Renal cortex interstitium (tissue), 15 donors: ENCODE measurements at places on chromosomes 12 and 14. TPM values are rescaled to one million over a fixed set of nuclear protein-coding genes. Genes with fewer than 3 reads are reported as not detected.

The C1R gene
- polyA plus RNA-seq, result 43.6 TPM

The POTEG gene
- polyA plus RNA-seq, result not detected

DNA sequence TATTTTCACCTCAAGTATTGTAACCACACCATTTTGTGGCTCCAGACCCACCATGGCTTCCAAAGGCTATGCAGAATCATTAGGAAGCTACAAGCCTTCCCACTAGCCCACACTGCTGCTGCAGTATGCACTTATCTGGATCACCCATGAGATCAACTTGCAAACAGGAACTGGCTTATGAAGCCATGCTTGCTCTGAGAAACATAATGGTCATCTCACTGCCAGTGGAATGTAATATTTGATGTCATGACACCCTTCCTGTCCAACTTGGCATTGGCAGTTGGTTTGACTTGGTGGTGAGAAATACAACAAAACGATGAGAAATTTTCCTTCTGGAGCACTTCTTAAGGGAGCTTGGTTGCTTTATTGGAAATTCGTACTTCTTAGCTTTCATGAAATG, 69.3 kb upstream of the FRMD6 start:
- no peak for DNase-seq

DNA sequence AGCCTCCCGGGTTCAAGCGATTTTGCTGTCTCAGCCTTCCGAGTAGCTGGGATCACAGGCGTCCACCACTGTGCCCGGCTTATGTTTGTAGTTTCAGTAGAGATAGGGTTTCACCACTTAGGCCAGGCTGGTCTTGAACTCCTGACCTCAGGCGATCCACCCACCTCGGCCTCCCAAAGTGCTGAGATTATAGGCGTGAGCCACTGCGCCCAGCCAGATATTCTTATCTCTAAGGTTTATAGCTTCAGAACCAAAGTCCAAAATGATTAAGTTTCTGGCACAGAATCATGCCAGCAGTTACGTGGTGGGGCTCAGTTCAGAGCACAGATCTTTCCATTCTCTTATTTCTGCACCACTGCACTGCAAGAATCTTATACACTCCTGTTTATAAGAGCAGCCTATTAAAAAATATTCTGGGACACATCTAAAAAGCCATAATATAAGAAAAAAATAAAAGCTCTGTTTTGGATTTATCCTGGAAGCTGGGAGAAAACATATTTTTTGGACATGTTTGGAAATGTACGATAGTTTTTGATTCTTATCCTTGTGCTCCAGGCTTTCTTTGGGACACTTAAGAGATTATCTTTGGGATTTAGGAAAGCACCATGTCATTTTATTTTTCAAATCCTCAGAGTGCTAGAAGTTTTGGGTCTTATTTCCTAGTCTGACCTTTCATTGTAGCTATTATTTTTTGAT, 129.6 kb downstream of the LMNTD1 start:
- DNase-seq, result no peak

DNA sequence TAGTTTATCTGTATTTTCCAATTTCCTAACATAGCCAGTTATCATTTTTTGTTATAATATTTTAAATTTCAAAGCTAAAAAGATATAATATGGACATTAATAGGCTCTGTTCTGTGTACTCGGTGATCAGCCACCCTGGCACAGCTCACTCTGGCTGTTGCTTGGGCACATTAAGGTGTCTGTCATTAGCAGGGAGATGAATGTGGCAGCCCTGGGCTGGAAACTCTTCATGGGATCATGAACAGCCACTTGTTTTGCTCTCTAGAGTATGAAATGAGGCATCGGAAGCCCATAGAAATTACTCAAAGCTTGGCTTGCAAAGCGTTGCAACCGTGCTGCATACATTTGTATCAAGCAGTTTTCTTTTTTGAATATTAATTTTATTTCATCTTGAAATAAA, 233.2 kb downstream of the DACT1 start:
- DNase-seq, result no peak
